ENCODE measurements at places on chromosomes 11 and 22. TPM values are rescaled to one million over a fixed set of nuclear protein-coding genes. Genes with fewer than 3 reads are reported as not detected.

- DNase-seq: no peak
These were observed 12.7 kb downstream of the TMEM45B start for GRCh38 chr11:129828301-129828836.

The OR5A1 gene
- not detected for total RNA-seq

The OR8G5 gene
- total RNA-seq: not detected

DNA sequence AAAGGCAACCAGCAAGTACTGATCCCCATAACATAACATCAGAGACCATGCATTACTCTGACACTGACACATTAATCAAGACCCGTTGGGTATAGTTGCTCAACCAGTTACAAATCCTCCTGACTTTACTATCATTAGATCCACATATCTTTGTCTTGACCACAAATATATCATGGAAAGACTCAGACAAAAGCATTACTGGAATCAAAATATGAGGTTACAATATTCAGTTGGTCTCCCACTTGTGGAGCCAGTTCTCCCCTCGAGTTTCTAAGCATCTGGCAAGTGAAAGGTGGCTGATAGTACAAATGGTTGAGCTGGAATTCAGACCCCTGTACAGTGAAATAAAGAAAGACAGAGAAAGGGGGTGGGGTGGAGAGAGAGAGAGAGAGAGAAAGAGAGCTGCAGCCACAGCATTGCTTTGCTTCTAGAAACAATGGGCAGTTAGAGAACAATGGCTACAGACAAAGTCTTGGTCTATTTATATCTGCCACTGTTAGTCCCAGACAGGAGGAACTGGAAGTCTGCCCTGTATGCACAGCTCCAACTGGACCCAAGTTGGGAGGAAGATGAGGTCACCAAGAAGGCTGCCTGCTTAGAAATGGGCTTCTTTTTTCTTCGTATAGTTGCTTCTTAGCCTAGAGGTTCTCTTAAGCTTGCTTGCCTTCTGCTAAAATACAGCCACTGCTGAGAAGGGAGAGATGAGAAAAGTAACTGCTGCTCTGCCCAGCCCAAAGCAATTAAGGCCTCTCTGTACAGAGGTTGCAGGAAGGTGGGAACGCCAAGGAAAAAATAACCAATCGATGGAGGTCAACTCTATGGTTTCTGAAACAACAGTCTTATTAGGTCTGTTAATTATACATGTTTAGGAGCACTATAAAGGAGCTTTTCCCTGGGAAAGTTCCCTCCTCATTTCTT, 85.5 kb downstream of the ETS1 start:
- DNase-seq: no peak

DNA sequence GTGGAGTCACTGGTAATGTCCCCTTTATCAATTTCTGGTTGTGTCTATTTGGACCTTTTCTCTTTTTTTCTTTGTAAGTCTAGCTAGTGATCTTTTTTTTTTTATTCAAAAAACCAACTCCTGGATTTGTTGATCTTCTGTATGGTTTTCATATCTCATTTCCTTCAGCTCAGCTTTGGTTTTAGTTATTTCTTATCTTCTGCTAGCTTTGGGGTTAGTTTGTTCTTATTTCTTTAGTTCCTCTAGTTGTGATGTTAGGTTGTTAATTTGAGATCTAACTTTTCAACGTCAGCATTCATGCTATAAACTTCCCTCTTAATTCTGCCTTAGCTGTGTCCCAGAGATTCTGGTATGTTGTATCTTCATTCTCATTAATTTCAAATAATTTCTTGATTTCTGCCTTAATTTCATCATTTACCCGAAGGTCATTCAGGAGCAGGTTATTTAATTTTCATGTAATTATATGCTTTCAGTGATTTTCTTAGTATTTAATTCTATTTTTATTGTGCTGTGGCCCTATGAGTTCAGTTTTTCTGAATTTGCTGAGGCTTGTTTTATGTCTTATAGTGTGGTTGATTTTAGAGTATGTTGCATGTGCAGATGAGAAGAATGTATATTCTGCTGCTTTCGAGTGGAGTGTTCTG, 29.0 kb downstream of the PI4KA start:
- no peak for DNase-seq

DNA sequence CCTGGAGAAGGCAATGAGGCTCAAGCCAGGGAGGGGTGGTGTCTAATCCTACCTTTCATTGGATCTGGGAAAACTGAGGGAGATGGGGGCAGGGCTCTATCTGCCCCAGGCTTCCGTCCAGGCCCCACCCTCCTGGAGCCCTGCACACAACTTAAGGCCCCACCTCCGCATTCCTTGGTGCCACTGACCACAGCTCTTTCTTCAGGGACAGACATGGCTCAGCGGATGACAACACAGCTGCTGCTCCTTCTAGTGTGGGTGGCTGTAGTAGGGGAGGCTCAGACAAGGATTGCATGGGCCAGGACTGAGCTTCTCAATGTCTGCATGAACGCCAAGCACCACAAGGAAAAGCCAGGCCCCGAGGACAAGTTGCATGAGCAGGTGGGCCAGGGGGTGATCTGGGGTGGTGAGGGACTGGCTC, at the start of gene FOLR1:
Gene FOLR1 (plus strand): TSS at position 180 of the 421 bp plus-strand sequence. CDS start 34 bp downstream, at position 214.
- DNase-seq: no peak

DNA sequence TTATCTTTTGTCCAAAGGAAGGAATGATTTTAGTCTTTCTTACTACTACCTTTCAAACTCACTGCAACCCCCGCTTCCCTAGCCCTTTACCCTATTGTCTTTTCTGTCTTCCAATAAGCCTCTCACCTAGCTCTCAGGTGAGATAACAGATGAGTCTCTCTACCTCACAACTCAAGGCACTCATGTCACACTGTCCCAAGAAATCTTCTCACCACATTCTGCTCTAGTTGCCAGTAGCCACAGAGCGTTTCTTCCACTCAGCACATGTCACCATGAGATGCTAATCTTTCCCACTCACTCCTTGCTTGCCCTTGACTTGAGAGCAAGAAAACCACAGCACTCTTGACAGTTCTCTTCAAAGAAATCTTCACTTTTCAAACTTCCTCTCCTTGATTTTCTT, 32.7 kb upstream of the TMEM41B start:
- no peak for DNase-seq

DNA sequence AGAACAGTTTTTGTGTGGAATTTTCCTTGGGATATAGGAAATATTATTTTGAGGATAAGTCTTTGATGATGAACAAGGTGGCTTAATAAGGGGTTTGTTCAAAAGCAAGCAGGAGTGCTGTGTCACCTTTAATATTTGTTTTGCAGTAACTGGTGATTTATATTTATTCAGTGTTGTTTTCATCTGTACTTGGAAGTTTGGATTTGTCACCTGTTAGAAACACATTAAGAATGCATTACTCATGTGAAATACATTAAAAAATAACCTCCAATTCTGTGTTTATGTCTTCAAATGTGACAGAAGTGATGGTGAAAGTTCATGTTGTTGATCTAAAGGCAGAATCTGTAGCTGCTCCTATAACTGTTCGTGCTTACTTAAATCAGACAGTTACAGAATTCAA, 70.5 kb downstream of the DKK3 start:
- DNase-seq: no peak

DNA sequence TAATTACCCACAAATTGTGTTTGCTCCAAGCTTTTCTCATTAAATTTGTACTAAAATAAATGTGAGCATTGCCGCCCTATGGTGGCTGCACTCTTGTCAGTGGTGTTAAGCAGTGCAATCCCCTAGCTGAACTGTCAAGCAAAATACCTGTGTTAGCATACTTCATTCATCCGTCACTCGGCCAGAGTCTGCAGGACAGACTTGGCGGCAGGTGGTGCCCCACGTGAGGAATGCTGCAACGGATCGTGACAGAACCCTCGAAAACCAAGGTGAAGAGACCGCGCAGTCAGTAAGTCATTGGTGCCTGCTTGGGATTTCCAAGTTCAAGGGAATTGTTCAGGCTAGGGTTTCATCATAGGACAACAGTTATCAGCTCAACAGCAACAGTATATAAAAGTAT, 1592.1 kb upstream of the TENM4 start:
- DNase-seq: no peak

DNA sequence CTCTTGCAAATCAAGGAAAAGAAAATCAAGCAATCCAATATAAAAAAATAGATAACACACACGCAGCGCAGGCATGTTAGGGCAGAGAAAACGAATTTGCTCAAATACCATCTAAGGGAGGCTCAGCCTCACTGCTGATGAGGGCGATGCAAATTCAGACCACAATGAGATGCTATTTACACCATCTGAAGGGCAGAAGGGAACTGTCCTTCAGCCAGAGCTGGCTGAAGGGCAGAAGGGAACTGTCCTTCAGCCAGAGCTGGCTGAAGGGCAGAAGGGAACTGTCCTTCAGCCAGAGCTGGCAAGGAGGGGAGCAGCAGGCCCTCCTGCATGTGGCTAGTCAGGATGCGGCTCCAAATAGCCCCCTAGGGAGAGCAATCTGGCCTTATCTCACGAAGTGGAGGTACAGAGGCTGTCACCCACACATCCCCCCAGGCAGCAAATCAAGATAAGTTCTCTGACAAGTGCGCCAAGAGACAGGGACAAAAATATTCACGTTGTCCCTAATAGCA, 7.6 kb upstream of the SLC39A13 start:
- DNase-seq: peak; percentile 28

DNA sequence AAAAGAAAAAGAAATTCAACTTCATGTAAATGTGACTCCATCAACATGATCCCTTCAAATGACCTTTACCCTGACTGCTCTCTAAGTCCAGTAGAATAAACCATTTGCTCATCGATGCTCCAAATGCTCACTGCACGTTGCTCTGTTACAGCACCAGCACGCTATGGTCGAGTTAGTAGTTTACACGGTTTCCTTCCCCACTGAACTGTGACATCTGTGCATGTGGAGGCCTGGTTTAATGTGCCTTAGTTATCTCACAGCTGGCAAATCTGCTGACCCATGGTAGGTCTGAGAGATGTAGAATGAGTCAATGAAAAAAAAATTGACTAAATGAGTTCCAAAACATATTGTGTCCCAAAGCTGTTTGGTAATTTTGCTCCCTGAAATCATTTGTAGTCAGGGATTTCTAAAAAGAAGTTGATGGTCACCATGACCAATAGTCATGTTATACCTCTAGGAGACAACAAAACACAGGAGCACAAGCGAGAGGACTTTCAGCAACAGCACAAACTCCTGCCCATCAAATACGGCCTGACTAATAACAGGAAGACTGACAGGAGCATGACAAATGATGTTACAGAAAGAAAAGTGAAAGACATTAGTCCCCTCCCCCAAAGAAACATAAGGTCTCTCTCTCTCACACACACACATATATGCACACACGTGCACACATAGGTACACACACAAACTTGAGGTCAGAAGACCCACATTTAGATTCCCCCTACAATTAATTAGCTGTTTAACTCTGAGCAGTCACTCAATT, 624.5 kb downstream of the OPCML start:
- no peak for DNase-seq

GRCh38 chr11:75868990-75869389, 54.0 kb downstream of the UVRAG start:
- DNase-seq: no peak
